ENCODE measurements at places on chromosomes 3 and 15.

- no peak for DNase-seq
Measured at GRCh38 chr3:102125994-102126368, 276.7 kb downstream of the NFKBIZ start.

DNA sequence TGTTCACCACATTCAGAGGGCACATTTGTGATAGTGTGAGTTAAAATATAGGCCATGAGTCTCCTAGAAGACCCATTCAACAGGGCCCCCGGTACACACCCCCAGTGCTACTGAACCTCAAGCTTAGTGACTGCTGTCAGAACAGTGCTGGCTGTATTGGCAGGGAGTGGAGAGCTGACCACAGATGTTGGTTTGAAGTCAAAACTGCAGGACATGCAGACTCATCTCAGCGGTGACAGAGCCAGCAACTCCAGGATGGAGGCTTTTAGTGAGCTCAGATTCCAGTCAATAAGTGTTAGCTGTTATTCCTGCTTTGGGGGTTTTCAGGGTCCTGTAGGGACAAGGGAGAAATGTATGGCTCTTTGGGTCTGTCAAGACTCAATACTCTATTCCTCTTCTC lies 29.1 kb downstream of the PRR20G start:
- DNase-seq = no peak

- DNase-seq = no peak
Measured at GRCh38 chr3:63179862-63180522, 98.1 kb upstream of the SYNPR start.

GRCh38 chr3:179196098-179196497 lies 47.9 kb downstream of the PIK3CA start:
- DNase-seq = peak; percentile 54

DNA sequence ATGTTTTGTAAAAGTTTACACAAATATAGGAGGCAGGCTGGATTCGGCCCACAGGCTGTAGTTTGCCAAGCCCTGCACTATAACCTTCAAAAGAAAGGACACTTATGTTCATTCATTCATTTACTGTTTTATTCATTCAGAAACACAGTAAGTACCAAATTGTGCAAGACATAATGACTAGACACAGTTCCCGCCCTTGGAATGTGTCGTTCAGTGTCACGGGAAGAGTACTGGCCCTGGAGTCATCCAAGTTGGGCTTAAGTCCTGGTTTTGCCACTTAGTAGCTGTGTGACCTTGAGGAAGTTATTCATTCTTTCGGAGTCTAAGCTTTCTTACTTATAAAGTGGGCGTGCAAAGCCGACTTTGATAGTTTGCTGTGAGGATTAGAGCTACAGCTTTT lies 22.0 kb downstream of the COLQ start:
- DNase-seq = no peak

- no peak for DNase-seq
Measured at GRCh38 chr3:166195808-166196207, 358.6 kb upstream of the BCHE start.

GRCh38 chr3:58683001-58683458 lies 16.5 kb upstream of the FAM3D start:
- no peak for DNase-seq

- no peak for DNase-seq
Measured at GRCh38 chr3:5221701-5222100, 34.2 kb downstream of the EDEM1 start.

GRCh38 chr15:25971053-25971452 lies 107.9 kb upstream of the ATP10A start:
- no peak for DNase-seq

GRCh38 chr3:29889215-29889614 lies 608.3 kb downstream of the RBMS3 start:
- no peak for DNase-seq

DNA sequence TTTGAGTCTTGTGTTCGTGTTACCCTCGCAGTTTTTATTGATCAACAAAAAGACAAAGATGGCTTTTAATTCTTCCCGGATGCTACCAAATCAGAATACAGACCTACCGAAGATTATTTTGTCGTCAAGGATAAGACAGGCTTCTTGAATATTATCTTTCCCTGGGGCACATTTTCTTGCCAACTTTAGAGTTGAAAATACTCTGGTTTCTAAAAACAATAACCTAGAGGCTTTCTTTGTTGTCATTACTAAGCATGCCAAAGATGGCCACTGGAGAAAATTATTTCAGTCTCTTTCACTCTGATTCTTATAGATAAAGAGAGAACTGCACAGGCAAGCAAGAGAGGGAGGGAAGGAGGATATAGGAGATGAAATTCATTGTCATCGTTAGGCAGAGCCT lies 33.9 kb downstream of the OXNAD1 start:
- no peak for DNase-seq

DNA sequence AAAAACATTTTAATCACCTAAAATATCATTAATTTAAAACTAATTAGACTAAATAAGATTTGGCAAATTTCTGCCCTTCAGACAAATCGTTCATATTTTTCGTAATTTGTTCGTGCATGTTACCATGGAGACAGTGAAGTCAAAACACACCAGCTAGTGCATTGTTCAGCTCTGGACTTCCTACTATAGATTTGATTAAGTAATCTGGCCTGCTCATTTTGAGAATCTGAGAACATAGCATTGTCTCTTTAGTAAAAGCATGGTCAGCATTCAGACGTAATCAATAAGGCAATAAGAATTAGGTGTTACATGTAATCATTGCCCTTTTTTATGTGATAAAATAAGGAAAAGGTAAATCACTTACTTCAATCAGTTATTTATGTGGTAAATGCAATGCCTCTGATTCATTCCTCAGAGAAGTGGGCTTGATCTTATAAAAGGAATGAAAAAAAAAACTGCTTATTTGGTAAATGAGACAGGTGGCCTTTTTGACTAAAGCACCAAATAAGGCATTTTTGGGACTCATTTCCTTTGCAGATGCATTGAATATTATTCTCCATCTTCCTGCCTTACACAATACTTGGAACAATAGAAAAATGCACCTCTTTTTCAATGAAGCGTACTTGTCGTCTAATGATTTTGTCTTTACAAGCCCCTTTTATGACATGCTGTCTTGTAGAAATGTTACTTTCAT lies 84.5 kb upstream of the FNDC3B start:
- DNase-seq = no peak

DNA sequence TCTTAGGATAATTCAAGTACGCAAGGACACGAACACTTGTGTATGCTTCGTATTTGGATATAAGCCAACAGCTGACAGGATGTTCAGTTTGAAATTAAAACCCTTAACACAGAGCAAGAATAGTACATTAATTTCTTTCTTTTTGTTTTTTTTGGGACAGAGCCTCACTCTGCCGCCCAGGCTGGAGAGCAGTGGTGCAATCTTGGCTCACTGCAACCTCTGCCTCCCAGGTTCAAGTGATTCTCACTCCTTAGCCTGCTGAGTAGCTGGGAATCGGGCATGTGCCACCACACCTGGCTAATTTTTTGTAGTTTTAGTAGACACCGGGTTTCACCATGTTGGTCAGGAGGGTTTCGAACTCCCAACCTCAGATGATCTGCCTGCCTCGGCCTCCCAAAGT lies 32.4 kb downstream of the TOMM70 start:
- DNase-seq = no peak

GRCh38 chr15:30885814-30886213 lies 17.9 kb upstream of the FAN1 start:
- DNase-seq = no peak

DNA sequence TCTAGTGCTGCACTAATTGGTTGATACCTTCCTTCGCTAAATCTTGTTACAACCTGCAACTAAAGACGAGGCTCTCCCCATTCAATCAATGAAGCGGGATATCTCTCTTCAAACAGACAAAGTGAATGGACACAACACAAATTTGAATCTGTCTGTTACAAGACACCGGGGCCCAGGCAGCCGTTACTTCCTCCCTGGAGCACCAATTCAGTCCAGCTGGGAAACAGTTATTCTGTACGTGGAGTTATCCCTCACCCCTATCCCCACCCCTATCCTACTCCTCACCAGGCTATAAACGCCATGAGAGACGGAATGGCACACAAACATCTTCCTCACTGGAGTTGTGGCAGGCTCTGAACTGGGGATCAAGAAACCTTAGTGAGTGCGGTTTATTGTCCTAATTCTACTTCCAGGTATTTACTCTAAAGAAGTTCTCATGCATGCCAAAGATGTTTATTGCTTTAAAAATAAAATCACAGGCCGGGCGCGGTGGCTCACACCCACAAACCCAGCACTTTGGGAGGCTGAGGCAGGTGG lies 181.8 kb downstream of the FOXP1 start:
- DNase-seq = no peak

DNA sequence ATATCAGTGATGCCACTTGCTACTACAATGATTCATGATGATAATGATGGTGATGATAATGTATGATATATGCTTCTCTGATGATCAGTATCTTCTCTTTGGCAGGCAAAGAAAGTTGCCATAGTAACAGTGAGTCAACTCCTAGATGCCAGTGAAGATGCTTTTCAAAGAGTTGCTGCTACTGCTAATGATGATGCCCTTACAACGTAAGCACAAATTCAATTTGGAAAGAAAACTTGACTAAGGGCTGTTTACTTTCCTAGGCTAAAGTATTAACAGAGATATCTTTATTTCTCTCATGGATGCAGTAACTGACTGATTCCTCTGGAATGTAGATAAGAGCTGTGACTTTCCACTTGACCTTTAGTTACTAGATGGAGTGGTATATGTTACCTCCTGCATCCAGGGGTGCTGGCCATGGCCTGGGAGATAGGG lies 27.8 kb downstream of the ADGRG7 start:
- no peak for DNase-seq

GRCh38 chr3:172608575-172608974 lies 85.3 kb upstream of the TNFSF10 start:
- no peak for DNase-seq

DNA sequence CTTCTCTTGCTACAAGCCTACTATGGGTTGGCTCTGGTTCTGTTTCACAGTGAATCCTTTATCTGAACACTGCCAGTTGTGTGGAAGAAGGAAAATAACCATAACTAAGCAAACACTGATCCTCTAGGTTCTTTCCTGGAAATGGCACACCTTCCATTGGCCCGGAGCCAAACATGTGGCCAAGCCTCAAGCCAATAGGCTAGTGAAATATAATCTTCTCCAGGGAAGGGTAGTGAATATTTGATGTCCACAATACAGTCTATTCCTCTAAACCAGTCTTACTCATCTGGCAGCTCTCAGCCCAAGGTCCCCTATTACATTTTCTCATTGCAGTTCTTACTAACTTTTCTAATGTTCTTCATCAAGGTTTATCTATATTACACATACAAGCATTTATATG lies 921.3 kb downstream of the TUSC7 start:
- DNase-seq = no peak

DNA sequence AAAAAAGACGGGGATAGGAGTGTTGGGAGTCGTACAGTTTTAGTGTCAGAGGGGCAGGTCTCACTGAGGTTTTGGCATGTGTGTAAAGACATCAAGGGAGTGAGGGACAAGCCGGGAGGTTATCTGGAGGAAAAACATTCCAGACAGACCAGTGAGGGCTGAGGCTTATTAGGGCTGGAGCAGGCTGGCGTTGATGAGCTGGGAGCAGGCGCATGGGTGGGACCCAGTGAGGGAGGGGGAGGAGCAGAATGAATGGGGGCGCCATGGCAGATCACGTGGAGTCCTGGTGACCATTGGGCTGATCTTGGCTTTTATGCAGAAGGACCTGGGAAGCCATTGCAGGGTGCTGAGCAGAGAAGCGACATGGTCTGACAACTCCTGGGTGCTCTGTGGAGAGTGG lies 180.2 kb downstream of the SLCO3A1 start:
- no peak for DNase-seq

DNA sequence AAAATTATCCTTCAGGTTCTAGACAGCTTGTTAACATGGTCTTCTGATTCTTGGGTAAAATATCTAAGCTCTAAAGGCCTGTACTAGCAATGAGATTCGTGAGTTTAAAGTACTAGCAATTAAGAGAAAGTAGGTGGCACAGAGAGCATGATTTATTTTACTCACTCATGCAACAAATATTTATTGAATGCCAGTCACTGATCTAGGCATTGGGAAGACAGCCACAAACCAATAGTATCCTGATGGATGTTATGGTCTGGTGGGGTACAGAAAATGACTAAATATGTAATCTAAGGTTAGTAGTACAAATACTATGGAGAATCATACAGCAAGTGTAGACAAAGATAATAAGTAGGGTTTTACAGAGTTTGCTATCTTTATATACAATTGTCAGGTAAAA lies 751.3 kb downstream of the ZNF385D start:
- no peak for DNase-seq

- no peak for DNase-seq
Measured at GRCh38 chr15:94052711-94053110, 178.7 kb upstream of the MCTP2 start.

- no peak for DNase-seq
Measured at GRCh38 chr3:9021271-9022009, 58.2 kb upstream of the RAD18 start.

DNA sequence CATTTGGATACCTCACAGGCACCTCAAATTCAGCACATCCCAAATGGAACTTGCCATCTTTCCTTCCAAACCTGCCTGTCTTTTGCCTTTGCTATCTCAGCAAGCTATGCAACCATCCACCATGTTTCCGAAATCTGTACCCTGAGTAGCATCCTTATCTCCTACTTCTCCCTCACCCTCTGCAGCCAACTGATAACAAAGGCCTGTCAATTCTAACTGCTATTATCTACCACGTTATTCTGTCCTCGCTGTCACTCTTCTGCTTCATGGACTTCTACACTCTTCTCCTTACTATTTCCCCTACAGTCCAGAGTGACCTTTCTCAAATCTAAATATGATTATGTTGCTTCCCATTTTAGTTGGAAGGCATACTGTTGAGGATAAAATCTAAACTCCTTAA lies 25.5 kb upstream of the TAFA4 start:
- DNase-seq = no peak

DNA sequence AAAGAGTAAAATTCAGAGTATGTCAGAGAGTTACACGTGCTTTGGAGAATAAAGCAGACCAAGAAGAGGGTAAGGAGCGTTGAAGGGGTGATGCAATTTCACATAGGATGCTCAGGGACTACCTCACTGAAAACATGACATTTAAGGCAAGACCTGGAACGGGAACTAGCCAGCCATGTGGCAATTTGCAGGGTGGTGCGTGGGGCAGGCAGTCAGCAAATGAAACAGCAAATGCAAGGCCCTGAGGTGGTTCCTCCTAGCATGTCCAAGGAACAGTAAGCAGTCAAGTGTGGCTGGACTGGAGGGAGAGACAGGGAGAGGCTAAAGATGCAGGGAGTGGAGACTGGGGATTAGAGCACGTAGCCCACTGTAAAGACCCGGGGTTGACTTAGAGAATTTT lies 146.1 kb upstream of the LPP start:
- no peak for DNase-seq

DNA sequence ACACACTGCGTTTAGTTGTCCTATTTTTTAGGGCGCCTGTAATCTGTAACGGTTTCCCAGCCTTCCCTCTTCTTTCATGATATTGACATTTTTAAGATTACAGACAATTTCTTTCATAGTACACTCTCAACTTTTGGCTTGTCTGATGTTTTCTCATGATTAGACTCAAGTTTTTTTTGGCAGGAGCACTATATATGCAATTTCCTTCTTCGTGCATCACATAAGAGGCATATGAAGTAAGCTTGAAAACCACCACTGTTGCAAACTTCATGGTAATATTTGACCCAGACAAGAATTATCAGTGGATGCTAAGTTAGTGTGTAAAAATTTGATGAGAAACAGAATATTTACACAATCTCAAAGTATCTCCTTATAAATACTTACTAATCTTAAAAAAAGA lies 119.2 kb upstream of the CMC1 start:
- no peak for DNase-seq
